ENCODE measurements at places on chromosomes 16 and 17.

DNA sequence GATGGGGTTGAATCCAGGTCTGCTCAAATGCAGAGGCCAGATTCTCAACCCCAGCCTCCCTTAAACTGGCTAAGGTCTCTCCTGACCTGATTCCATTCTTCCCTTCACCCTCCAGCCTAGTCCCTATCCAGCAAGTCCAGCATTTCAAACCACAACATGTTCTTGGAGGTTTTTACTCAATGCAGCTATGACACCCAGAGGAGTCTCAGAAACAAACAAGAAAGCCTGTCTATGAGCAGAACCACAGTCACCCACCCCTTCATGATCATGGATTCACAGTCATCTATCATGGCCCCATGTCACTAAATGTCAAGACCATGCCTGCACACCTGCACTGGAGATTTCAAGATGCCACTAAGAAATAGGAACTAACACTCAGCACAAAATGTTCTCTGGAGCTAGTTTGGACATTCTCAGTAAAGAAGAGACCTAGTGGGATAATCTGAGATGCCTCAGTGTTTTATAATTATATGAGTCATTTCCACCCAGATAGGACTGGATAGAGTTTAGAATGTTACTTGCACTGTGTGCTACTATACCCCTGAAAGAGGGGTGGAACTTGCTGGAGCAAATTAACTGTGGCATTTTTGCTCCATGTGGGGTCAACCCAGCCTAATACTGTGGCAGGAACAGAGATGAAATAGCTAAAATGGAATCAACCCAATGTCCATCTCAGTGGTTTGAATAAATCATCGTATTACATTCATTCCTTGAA, 9.5 kb upstream of the METTL22 start:
- no peak for DNase-seq

GRCh38 chr17:39979016-39979670, 1.5 kb upstream of the PSMD3 start:
- DNase-seq: no peak

GRCh38 chr17:55005520-55005919, 37.0 kb downstream of the STXBP4 start:
- no peak for DNase-seq

GRCh38 chr17:77281122-77281903, 140.5 kb downstream of the SEC14L1 start:
- DNase-seq: peak; percentile 43

GRCh38 chr16:9801651-9802050, 380.6 kb downstream of the GRIN2A start:
- DNase-seq: no peak

- DNase-seq: no peak
Observed at GRCh38 chr16:6913566-6913965, 419.1 kb upstream of the RBFOX1 start.

- DNase-seq: no peak
Observed at GRCh38 chr16:88926374-88926990, 50.5 kb downstream of the CBFA2T3 start.

GRCh38 chr16:88473666-88474534, 20.8 kb downstream of the ZFPM1 start:
- no peak for DNase-seq

DNA sequence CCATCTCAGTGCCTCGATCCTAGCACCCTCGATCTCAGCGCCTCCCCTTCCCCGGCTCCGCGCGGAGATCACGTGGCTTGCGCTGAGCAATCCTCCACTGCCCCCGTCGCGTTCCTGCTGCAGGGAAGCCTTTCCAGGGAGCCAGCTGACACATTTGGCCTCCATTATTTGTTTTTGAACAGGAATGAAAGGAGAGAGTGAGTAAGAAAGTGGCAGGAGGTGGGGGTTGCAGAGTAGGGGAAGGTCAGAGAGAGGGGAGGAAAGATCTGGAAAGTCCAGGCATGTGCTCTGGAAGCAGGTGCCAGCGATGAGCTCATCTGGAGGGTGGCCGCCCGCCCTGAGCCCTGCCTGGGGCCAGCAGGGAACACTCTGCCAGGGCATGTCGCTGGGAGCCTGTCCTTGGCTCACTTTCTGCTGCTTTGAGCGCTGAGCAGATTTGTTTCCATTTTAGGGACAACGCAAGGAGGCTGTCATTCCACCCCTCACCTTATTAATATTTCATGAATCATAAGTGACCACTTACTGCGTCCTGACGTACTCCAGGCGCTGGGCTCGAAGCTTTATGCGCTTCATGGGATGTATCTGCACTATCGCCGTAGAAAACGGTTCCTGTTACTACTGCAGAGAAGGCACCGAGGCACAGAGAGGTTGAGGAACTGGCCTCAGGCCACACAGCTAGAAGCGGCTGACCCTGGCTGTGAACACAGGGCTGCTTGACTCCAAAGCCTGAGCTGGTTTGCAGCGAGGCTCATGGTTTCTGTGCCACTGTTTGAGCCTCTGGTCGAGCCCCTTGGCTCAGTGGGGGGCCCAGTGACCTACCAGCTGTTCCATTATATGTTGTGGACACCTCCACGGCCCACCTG, 283.1 kb downstream of the SEC14L1 start:
- DNase-seq: no peak

DNA sequence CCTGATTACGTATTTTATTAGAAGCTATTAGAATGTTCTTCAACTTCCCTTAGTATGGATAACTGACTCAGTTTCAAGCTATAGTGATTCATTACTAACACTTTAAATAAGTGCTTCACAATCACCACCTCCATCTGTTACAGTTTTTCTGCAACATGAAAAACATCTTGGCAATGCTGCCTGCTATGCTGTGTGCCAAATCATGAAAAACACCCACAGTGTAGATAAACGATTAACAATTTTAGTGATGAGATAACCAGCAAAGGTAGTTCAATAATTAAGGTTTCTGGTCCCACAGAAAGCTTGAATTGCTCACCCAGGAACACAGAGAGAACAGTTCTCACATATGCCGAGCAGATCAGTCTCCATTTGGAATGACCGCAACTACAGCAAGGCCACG, 51.4 kb upstream of the SLC25A19 start:
- no peak for DNase-seq

DNA sequence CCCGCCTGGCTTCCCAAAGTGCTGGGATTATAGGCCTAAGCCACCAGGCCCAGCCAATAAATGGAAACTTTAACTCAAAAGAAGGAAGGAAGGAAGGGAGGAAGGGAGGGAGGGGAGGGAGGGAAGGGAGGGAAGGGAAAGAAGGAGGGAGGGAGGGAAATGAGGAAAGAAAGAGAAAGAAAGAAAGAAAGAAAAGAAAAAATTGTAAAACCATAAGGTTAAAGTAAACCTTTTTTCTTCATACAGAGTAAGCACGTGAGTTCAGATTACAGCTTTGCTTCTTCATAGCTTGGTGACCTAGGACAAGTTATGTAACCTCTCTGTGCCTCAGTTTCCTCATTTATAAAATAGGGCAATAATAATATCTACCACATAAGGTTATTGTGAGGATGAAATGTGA, 26.0 kb downstream of the LRRC37B start:
- no peak for DNase-seq

GRCh38 chr16:1387331-1387730, 27.2 kb downstream of the UNKL start:
- DNase-seq: no peak

DNA sequence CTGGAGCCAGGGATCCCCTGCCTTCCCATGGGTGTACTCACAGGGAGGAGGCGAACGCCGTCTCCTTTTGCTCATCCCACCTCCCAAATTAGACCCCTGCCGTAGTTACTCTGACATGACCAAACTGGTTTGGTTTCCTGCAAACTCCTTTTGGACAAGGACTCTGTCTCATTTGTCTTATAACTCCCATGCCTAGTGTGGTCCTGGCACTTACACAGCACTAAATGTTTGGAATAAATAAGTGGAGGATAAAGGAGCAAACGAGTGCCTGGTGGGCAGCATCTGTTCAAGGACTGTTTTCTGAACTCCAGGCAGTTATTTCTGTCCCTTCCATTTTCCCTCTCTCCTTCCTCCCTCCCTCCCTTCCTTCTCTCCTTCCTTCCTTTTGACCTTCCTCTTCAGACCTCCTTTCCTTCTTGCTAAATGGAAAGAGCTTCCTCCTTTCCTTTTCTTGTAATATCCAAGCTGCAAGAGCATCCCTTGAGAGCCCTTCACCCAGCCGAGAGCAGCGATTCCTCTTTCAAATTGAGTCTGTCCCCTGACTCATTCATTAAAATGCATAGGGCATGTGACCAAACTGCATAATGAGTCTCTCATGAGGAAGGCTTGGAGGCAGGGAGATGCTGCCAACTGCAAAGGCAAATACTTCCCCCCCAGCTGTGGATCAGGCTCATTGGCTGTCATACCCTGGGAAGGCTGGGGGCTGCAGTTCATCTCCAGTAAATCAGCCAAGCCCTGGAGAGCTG, 36.8 kb downstream of the CHD9 start:
- no peak for DNase-seq

DNA sequence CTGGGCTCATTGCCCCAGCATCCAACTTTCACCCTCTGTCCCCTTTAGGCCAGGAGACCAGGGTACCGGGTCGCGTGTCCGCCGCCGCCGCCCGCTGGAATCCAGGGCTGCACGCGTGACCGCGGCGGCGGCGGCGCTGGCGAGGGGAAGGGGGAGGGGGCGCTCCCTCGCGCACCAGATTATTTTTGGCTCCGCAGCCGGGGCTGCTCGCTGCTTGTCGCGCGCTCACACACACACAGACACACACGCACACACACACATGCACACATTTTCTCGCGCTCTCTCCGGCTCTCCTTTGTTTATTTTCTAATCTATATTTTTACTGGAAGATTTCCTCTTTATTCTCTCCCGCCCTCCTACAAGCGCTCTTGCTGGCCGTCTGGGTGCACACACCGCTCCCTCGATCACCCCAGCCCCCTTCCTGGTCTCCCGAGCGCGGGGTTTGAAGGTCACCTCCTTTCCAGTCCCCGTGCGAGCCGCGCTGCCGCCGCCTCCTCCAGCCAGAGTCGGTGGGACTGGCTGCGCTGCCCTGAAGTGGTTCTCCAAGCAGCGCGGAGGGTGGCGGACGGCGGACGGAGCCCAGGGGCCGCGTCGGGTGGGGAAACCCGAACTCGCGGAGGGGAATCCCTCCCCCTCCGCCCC, 921.4 kb upstream of the EEF2KMT start:
- DNase-seq: no peak

DNA sequence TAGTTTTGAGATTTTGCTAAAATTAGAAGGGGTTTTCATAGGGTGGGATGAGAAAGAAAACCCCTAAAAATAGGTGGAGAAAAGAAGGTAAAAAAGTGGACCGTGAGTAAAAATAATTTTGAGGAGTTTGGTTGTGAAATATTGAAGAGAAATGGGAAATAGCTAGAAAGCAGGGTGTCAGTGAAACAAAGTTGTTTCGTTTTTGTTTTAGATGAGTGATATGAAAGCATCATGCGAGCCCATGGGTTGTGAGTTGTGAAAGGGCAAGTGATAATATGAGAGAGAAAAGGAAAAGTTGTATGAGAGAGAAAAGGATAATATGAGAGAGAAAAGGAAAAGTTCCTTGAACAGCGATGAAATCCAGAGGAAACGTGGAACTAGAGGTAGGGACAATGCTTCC, 7.3 kb upstream of the SMIM36 start:
- DNase-seq: no peak

DNA sequence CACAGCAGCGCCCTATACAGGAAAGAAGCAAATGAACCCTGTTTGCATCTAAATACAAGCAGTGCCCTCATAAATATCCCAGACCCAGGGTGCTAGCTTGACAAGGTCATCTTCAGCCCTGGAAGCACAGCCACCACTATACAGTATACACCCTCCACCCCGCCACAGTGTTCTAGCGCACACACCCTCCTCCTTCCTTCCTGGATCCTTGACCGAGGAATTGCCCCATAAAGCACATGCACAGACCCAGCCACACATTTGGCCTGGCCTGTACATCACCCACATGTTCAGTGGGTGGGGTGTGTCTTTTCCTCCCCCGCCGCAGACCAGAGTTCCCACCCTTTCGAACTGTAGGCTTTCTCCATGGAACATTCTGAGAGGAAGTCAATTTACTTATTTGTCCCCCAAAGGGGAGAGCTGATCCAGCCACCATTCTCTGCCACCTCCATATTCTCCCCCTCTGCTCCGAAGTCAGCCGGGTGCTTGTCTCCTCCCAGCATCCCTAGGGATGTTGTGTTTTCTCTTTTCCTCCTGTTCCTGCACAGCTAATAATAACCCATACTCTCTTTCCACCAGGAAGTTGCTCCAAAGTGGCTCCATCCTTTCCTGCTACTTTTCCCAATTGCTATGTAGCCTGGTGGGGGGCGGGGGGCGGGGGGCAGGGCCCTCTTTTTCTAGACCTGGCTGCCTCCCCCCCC, 6.6 kb downstream of the ABI3 start:
- no peak for DNase-seq

GRCh38 chr16:20673071-20673806, 24.2 kb downstream of the ACSM1 start:
- DNase-seq: no peak

GRCh38 chr16:62546701-62547100, 510.5 kb upstream of the CDH8 start:
- DNase-seq: no peak

GRCh38 chr17:38743556-38744171, 4.5 kb downstream of the PCGF2 start:
- no peak for DNase-seq

DNA sequence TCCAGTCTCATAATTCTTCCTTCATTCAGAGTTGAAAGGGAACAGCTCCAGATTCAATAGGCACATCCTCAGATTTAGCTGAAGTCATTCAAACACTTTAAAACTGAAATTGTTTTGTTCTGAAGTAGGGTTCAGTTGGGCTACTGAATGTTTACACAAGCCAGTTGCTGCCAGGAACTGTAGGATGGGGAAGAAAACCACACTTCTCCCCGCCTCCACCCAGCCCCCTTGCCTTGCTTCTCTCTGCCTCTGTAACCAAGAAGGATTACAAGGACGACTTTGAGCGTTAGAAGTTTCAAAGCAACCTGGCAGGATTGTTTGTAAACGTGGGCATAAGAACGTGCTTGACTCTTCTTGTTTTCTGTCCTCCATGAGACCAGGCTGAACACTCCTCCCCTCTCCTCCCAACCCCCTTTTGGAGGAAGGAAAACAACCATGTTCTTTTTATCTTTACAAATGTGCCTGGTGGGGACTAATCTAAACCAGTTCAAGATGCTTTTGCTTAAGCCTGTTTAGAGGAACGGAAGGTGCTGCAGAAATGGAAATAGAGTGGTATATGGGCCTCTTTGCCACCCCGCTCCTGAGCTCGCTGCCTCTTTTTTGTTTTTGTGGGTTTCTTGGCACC, 287.9 kb downstream of the FTO start:
- DNase-seq: no peak

DNA sequence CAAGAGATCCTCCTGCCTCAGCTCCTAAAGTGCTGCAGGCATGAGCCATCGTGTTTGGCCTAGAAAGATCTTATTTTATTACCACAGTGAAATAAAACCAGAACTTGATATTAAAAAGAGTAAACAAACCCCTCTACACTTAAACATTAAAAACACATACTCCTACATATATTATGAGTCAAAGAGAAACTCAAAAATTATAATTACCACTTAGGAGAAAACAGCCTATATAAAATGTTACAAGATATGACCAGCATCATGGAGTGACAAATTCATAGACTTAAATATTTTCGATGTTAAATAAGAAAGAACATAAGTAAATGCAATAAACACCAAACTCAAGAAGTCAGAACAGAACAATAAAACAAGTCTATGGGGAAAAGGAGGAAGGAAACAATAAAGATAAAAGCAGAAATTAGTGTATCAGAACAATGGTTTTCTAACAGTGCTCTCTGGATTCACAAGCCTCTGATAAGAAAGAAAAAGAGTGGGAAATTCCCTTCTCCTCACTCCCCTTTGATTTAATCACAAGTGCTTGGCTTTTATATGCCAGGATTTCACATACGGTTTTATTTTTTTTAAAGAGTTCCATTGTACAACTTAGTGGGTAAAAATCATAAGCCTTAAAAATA, 23.0 kb downstream of the SKAP1 start:
- DNase-seq: no peak

- no peak for DNase-seq
Observed at GRCh38 chr17:32784113-32784512, 92.8 kb downstream of the MYO1D start.

Measured in stimulated activated CD8-positive, alpha-beta memory T cell treated with anti-CD3 and anti-CD28 coated beads, Interleukin-12 subunit alpha, Interleukin-12 subunit beta, amount 100 ng/mL, for 4 hours (primary cell).